ENCODE measurements at places on chromosomes 3 and 15.

GRCh38 chr3:9091486-9092235 is 128.4 kb upstream of the RAD18 start:
- no peak for DNase-seq

- DNase-seq, result no peak
Measured at GRCh38 chr15:98451236-98451635, 197.1 kb upstream of the IGF1R start.

- DNase-seq, result no peak
Measured at GRCh38 chr3:26418553-26418952, 204.0 kb upstream of the LRRC3B start.

GRCh38 chr3:15023719-15024118 is 41.4 kb downstream of the MRPS25 start:
- DNase-seq, result peak; percentile 84

DNA sequence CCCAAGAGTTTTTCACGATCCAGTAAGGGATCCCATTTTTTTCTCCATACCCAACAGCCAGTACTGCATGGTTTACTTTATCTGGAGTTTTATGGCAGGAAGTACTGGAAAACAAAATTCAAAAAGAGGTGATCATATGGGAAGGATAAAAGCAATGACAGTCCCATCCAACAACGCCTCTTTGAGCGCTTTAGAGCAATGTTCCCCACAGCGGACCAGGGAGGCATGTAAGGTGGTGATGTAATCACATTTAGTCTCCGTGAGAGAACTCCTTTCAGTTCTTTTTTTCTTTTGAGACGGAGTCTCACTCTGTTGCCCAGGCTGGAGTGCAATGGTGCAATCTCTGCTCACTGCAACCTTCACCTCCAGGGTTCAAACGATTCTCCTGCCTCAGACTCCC is 21.8 kb downstream of the CTSH start:
- DNase-seq, result no peak

DNA sequence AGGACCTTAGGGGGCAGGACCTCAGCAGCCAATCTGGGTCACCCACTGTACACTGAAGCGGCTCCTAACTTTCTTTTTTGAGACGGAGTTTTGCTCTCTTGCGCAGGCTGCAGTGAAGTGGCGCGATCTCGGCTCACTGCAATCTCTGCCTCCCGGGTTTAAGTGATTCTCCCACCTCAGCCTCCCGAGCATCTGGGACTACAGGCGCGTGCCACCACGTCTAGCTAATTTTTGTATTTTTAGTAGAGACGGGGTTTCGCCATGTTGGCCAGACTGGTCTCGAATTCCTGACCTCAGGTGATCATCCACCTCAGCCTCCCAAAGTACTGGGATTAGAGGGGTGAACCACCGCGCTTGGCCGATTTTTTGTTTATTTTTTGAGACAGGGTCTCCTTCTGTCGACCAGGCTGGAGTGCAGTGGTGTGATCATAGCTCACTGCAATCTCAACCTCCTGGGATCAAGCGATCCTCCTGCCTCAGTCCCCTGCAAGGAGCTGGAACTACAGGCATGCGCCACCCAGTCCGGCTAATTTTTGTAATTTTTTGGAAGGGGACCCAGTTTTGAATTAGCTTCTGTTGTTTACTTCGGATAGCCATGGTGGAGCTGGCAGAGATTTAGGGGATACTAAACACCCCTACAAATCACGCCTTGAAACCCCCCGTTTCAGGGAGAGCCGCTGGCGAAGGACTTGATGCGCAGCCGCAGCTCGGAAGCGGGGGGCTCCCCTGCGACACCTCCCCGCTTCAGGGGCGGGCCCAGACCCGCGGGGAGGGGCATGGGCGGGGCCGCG is 1.5 kb upstream of the CLK3 start:
- DNase-seq, result no peak

DNA sequence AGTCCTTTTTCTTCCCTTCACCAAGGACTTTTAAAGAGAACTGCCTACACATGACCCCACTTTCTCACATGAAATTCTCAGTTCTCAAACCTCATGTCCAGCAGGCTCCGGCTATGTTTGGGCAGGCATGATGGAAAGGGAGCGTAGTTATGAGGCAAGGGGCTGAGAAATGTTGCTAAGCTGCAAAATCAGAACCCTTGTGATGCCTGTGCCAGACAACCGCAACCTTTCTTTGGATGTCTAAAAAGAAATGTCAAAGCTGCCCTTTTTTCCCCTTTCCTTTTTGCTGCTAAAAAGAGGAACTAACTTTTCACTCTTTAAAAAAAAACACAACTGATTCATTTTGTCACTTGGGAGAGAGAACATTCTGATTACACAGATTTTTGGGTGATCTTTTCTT is 19.2 kb downstream of the GNB4 start:
- DNase-seq, result peak; percentile 50

GRCh38 chr3:41102053-41102556 is 97.2 kb upstream of the CTNNB1 start:
- DNase-seq, result no peak

- no peak for DNase-seq
Measured at GRCh38 chr3:53651927-53652326, 157.5 kb downstream of the CACNA1D start.

DNA sequence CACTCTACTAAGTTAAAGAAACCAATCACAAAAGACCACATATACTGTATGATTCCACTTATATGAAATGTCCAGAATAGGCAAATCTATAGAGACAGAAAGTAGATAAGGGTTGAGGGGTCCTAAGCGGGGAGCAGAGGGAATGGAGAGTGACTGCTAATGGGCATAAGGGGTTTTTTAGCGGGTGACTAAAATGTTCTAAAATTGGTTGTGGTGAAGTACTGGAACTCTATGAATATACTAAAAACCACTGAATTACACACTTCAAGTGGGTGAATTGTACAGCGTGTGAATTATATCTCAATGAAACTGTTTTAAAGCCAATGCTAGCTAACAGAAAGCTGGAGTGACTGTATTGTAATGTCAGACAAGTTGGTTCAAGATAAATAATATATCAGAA is 33.3 kb downstream of the KPNA1 start:
- no peak for DNase-seq

GRCh38 chr15:40992241-40992741 is 39.0 kb downstream of the CHAC1 start:
- DNase-seq, result peak; percentile 85

- no peak for DNase-seq
Measured at GRCh38 chr3:83093222-83093572, 1331.8 kb upstream of the GBE1 start.

DNA sequence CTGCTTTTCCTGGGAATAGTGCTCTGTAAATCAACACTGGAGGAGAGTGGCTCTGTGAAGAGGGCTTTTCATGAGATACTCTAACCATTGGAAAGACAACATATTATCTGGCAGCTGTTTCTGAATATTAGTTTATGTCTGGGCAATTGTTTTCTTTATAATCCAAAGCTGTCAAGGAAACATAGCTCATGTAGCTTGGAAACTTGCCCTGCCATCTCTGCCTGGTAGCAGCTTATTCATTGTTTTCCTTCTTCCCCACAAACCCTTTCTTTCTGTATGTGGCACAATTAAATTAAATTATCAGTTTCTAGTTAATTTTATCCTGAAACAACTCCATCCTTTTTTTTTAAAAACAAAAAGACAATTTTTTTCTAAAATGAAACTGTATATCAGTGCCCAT is 160.0 kb downstream of the EDEM1 start:
- DNase-seq, result no peak

GRCh38 chr3:69212411-69213160 is 90.2 kb upstream of the LMOD3 start:
- peak; percentile 49 for DNase-seq

- DNase-seq, result no peak
Measured at GRCh38 chr15:98292442-98293240, 332.1 kb downstream of the ARRDC4 start.

DNA sequence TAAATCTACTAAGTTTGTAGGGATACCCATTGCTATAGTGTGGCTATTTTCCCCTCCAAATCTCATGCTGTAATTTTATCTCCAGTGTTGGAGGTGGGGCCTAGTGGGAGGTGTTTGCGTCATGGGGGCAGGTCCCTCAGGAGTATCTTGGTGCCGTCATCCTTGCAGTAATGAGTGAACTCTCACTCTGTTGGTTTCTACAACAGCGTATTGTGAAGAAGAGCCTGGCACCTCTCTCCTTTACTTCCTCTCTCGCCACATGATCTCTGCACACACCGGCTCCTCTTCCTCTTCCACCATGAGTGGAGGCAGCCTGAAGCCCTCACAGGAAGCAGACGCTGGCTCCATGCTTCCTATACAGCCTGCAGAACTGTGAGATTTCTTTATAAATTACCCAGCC is 34.0 kb upstream of the TRPM1 start:
- no peak for DNase-seq

GRCh38 chr3:187935623-187936156 is 190.4 kb upstream of the BCL6 start:
- DNase-seq, result no peak

DNA sequence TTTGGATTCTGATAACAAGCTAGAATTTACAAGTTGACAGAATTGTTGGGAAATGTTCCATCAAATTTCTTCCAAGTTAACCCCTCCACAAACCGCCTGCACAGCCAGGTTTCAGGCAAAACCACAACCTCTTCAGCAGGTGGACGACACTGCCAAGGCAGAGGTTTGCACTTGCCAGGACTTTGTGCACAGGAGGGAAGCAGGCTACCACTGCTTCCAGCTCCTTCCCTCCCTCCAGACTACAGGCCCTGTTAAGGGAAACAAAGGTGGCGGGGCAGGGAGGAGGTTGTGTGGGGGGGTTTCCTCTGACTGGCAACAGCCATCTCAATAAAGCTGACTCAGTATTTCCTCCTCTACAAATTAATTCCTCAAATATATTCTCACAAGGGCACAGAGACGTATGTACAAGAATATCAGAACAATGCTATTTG is 42.2 kb downstream of the TBC1D2B start:
- DNase-seq, result no peak

- DNase-seq, result peak; percentile 52
Measured at GRCh38 chr15:70492240-70493177, 270.8 kb downstream of the UACA start.

- no peak for DNase-seq
Measured at GRCh38 chr3:102018551-102018950, 169.2 kb downstream of the NFKBIZ start.

GRCh38 chr15:59736181-59736580 is 47.1 kb upstream of the BNIP2 start:
- no peak for DNase-seq

GRCh38 chr3:110564674-110565073 is 506.9 kb upstream of the NECTIN3 start:
- no peak for DNase-seq

DNA sequence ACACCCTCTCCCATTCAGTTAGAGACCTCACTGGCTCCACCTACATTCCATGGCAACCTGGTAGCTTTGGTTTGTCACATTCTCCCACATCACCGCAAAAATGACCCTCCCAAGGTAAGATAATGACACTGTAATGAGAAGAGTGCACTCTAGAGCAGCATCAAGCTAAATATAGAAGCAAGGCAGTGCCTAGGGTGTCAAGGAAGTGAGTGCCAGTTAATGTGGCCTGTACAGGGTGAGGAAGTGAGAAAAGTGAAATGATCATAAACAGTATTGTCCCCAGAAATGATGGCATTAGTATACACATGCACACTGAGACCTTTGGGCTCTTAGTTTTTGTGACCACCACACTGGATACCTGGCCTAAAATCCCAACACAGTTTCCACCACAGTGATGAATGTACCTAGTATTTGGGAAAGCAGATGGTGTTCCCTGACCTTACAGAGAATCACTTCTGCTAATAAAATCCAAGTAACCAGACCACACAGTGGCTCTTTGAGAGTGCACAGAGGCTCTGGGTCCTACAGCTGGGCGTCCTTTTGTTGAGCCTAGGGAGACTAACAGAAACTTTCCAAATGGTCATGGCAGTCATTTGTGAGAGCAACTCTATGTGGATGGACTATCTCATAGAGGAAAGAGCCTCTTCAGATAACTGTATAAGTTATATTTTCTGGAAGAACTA is 106.6 kb downstream of the ARPP21 start:
- no peak for DNase-seq

DNA sequence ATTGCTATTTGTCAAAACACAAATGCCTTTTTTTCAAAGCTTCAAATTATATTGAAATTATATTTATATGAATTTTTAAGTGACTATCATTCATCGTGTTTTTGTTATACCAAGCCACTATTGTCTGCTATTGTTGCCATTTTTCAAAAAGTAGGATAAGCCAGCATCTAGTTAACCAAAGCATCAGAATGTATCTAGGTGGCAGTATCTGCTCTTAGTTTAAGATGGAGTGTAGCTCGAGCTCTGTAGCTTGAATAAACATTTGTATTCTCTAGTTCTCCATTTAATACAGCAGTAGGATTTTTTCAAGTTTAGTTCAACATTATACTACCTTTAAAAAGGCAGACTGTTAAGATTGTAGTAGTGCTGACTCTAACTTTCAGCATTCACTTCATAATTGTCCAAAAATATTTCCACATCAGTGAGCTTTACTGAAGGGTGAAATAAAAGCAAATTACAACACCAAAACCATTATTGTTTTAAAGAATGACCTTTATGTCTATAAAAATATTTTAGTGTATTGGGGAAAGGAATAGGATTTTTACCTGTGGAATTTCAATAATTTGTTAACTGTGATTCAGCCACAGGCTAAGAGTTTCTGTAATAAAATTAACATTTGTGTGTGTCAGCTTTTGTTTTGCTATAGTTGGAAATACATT is 19.6 kb upstream of the C15orf61 start:
- DNase-seq, result peak; percentile 49

DNA sequence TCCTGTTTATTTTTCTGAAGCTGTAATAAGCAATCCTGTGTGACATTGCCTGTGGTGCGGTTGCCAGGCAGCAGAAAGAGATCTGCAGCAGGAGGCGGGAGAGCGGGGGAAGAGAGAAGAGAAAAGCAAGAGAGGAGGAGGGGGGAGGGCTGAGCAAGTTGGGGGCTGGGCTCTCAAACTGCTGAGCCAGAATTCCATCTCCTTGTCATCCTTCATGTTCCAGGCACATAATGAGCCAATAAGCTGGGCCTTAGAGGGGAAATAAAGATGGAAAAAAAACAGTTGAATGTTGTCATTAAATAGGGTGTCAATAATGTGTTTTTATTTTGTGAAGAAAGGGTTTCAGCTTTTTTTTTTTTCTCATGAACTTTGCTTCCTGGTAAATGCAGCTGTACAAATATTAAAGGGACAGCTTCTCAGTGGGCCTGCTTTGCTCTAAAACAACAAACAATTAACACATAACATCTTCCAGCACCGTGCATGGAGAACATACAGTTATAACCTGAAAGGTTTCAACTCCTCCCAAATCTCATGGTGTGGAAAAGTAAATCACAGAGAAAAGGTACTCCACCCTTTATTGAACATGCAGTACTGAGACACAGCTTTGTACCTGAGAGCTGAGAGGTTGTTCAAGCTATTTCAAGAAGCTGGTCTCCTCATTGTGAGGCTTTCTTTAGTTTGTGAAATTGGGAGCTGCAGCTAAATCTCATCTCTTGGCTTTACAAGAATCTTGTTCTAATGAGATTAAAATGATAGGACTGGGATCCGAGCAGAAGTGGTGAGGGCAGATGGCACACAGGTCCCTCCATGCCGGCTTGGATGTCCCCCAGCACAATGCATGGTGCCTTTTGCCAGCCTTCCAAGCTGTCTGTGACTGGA is 451.1 kb upstream of the KCNMB2 start:
- DNase-seq, result peak; percentile 96

- DNase-seq, result no peak
Measured at GRCh38 chr3:141091426-141091825, 40.3 kb downstream of the SPSB4 start.

Measured in umbilical cord (tissue), 2 donors.